ENCODE measurements at places on chromosomes 2 and 18. TPM values are rescaled to one million over a fixed set of nuclear protein-coding genes. Genes with fewer than 3 reads are reported as not detected.

DNA sequence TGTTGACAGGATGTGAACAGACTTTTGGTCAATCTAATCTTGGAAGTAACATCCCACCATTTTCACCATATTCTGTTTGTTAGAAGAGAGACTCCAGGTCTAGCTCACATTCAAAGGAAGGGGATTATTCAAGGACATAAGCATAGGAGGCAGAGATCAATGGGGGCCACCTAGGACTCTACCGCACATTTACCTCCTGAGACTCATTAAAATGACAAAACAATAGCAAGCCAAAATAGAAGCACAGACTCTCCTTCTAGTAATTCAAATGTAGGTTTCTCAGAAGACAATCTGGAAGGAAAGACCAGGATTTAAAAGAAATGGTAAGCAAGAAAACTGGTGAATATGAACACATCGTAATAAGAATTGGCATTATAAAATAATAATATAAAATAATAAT, 156.4 kb upstream of the KYNU start:
- H3K27ac ChIP-seq: no peak overlapping the region
- peak overlapping the region; percentile 29 for H3K4me3 ChIP-seq
- DNase-seq: no peak
- H3K27me3 ChIP-seq: no peaks in the 10 kb centered on the region
- H3K4me1 ChIP-seq: no peaks in the 10 kb centered on the region

GRCh38 chr18:79405781-79406575, 10.2 kb downstream of the NFATC1 start:
- no peak for DNase-seq

DNA sequence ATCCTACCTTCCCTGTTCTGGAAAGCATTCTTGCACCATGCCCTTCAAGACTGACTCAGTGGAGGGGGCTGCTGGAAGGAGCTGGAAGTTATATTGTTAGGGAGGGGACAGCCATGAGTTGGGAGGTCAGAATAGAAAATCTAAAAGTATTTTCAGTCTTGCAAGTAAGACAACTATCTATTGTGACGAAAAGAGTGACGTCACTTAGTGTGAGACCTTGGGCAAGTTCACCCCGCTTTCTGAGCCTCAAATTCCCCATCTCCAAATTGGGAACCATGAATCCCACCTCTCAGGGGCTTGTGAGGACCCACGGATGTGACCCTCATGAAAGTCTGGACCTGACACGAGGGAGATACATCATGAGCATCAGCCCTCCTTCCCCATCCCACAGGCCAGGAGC, 46.5 kb downstream of the FOSL2 start:
- no peaks in the 10 kb centered on the region for H3K36me3 ChIP-seq
- H3K4me3 ChIP-seq: no peak overlapping the region
- H3K4me1 ChIP-seq: no peaks in the 10 kb centered on the region
- no peaks in the 10 kb centered on the region for H3K27me3 ChIP-seq

- H3K27ac ChIP-seq: no peak overlapping the region
- H3K4me1 ChIP-seq: peaks cover 5% of the 10 kb centered on the region
- no peaks in the 10 kb centered on the region for H3K27me3 ChIP-seq
- no peak for DNase-seq
- H3K36me3 ChIP-seq: peaks cover 2% of the 10 kb centered on the region
Observed at GRCh38 chr2:189658306-189659212, 2.7 kb upstream of the ASNSD1 start.

GRCh38 chr2:79627237-79627636, 114.4 kb downstream of the CTNNA2 start:
- no peaks in the 10 kb centered on the region for H3K36me3 ChIP-seq
- no peak overlapping the region for H3K27ac ChIP-seq
- H3K4me1 ChIP-seq: peaks cover 2% of the 10 kb centered on the region
- H3K4me3 ChIP-seq: no peak overlapping the region
- no peaks in the 10 kb centered on the region for H3K27me3 ChIP-seq
- no peak for DNase-seq

- H3K27ac ChIP-seq: no peak overlapping the region
- H3K36me3 ChIP-seq: no peaks in the 10 kb centered on the region
- no peak overlapping the region for H3K4me3 ChIP-seq
- no peaks in the 10 kb centered on the region for H3K4me1 ChIP-seq
- no peaks in the 10 kb centered on the region for H3K27me3 ChIP-seq
- no peak for DNase-seq
Observed at GRCh38 chr2:240300840-240301239, 134.6 kb upstream of the GPC1 start.

Gene GALNT5
- 0.06 TPM for total RNA-seq

Gene RAB27B
- total RNA-seq: 0.60 TPM

Gene SCN7A
- 0.19 TPM for total RNA-seq

Gene ACMSD
- not detected for total RNA-seq

Gene ALKAL2
- 10.4 TPM for total RNA-seq

Gene TCF7L1
- 110 TPM for total RNA-seq
